CD4-positive, alpha-beta T cell treated with Interleukin-17A for 1 hour (primary cell): ENCODE measurements at places on chromosomes 7 and 10.

DNA sequence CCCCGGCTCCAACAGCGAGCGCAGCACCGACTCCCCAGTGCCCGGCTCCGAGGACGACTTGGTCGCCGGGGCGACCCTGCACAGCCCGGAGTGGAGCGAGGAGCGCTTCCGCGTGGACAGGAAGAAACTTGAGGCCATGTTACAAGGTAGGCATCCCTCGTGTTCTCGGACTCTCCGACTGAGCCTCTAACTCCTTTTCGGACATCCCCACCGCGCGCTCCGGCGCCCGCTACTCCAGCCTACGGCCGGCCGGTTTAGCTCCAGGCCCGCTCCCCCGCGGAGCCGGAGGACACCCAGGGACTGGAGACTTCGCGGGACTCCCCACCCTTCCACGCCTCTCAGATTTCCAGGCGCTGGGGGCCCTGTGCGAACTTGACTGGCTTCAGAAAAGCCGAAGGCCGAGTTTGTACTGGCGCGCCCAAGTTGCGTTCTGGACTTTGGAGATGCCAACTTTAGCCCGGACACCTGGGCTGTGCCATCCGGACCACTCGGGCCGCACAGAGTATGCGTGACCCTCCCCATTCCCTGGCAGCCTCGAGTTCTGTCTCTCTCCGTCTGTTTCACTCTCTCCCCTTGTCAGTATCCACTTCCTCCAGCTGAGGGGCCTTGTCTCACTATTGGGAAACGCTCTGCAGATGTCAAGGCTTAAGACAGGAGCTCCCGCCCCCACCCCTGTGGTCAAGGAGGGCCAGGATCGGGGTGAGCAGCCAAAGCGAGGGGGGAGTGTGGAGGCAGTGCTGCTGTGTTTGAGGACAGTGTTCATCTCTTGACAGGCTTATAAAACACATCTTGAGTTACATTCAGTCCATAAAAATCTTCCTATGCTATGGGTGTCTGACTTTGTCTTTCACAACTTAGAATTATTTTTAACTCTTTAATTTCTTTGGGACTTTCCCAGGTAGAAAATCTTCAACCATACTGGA, 777 bp downstream of the BICC1 start:
- DNase-seq, result peak; percentile 1

- DNase-seq, result no peak
Observed at GRCh38 chr7:76064208-76064970, 16.5 kb downstream of the MDH2 start.

GRCh38 chr10:33095867-33096815, 138.1 kb upstream of the ITGB1 start:
- DNase-seq, result no peak

GRCh38 chr10:73780966-73781365, 882 bp upstream of the CHCHD1 start:
- no peak for DNase-seq

- DNase-seq, result no peak
Observed at GRCh38 chr7:159147246-159147645, 2.6 kb upstream of the VIPR2 start.

GRCh38 chr10:5045095-5045494, 41.4 kb upstream of the AKR1C2 start:
- no peak for DNase-seq

GRCh38 chr7:138804618-138805017, 6.6 kb upstream of the ATP6V0A4 start:
- DNase-seq, result no peak

DNA sequence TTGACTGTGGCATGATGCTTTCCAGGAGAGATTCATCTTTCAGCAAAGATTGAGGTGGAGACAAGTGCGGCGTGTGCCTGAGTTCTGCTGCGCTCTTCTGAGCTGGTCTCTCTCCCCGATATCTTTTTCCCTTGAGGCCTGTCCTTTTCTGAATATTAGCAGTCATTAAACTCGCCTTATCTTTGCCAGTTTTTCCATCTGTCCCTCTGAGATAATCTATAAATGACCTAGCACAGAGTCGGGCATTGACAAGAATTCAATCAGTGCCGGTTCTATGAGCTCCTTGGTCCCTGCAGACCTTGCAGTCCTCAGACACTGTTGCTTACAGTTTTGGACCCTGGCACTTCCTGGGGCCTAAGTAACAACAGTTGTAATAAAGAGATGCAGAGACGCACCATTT, 89.7 kb upstream of the IKZF1 start:
- no peak for DNase-seq

- DNase-seq, result no peak
Observed at GRCh38 chr7:30988351-30989005, 24.7 kb downstream of the GHRHR start.

- DNase-seq, result no peak
Observed at GRCh38 chr7:135964274-135964673, 12.9 kb downstream of the MTPN start.

DNA sequence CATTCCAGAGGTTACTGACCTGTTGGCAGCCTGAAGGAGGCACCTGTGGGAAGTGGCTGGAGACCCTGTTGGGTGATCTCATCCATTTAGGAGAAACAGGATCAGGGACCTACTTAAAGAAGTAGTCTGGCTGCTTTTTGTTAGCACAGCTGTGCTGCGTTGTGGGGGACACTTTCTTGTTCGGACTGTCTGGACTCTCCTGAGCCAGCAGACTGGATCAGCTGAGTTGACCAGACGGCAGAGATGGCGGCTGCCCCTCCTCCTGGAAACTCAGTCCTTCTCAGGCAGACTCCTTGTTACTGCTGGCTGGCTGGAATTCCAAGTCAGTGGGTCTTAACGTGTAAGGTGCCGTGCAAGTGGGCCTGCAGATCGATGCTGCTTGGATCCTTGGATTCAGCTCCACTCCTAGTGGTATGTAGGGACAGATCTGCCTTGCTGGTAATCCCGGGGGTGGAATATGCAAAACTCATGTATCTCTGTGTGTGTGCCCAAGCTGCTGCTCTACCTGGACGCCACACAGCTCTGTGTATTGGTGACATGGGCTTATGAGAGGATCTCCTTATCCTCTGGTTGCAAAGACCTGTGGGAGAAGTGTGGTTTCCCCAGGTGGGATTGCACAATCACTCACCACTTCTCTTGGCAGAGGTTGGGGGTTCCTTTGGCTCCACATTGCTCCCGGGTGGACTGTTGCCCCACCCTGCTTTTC, 87.3 kb downstream of the CCSER2 start:
- no peak for DNase-seq

DNA sequence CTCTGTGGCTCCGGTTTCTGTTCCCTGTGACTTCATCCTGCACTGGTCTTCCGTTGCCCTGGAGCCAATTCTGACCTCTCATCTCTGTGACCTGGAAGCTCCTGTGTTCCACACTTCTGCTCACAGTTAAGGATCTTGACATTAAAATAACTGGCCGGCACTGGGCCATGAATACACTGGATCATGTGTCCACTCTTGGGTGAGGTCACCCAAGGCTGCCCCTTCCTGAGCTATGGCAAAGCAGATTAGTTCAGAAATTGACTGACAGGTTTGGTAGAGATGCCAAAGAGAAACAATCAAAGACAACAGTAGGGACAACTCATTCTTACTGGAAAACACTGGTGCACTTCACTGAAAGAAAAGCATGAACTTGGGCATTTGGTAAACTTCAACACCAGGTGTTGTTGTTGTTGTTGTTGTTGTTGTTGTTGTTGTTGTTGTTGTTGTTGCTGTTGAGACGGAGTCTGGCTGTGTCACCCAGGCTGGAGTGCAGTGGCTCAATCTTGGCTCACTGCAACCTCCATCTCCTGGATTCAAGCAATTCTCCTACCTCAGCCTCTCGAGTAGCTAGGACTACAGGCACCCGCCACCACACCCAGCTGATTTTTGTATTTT, 36.7 kb upstream of the GRID1 start:
- no peak for DNase-seq

DNA sequence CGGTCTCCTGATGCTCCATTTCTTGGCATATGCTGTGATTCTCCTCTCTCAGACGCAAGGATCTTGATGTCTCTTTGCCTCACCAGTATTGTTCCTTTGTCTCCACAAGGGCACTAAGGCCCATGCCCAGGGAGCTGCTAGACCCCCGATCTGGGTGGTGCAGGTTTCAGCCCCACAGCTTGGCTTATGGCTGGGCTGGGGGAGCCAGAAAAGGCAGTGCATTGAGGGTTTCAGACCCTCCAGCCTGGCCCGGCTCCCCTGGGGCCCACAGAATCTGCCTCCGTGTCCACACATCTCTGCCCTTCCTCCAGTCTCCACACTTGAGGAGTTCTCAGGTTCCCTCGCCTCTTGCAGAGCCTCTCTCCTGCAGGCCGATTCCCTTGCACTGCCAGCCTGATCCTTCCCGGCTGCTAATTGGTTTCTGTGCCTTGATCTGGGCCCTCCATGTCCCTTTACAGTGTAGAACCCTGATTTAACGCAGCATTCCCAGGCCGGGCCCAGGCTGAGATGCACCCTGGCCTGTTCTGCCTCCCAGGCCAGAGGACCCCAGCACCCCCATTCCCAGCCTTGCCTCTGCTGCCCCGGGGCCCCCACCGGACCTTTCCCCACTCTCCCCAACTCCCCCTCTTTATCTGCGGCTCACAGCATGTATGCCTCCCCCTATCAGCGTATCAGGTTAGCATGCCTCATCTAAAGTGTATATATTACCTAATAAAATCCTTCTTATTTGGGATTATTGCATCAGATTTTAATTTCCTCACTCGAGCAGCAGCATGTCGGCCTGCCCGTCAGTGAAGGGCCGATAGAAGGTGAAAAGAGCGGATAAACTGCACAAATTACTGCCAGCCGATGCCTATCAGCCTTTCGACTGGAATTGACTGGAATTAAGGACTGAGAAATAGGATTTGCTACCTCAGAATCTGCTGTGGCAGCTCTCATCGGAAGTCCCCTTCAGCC, 145.7 kb downstream of the C10orf105 start:
- no peak for DNase-seq

- DNase-seq, result no peak
Observed at GRCh38 chr7:12706900-12707536, 19.6 kb downstream of the ARL4A start.

DNA sequence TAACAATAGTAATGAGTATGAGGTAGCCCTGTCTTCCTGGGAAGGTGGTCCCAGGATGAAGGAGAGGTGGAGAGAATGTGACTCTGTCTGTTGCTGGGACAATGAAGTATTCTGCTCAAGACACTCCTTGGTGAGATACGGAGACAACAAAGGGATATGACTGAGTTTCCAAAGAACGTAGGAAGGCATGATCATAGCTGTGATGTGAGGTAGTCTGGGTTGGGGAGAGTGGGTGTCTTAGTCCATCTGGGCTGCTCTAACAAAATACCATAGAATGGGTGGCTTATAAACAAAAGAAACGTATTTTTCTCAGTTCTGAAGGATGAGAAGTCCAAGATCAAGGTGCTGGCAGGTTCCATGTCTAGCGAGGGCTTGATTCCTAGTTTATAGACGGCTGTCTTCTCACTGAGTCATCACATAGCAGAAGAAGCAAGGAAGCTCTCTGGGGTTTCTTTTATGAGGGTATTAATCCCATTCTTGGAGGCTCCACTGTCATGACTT, 84.9 kb upstream of the RHOBTB1 start:
- no peak for DNase-seq

DNA sequence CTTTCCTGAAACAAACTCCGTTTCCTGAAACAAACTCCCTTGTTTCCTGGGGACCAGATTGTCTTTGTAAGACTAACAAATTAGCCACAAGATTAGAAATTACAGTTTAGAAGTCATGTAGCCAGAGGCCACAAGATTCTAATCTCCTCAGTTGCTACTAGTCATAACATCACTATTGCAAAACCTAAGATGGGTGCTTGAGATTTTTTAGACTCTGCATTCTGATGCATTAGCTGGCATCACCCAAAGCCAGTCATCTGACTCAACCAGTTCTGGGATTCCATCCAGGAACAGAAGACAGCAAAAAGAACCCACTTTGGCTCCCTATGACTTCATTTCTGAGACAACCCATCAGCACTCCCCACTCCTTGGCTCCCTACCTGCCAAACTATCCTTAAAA, 367.9 kb upstream of the MBL2 start:
- DNase-seq, result no peak

DNA sequence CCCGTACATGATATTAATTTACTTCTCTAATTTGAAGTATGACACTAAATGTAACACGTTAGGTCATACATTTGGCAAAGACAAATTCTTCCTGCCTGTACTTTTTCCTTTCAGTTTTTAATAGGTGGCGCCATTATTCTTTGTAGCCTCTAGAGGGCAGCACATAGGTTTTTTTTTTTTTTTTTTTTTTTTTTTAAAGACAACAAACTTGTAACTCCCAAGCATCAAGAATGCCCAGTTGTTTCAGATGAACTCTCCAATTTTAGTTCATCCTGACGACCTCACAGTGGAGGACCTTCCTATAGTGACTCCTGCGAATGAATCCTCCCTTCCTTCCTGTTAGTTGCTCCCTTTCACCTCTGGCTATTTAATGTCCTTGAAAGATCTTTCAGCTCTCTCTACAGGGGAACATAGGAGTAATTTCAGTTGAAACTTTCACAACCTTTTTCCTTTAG, 139.3 kb upstream of the HDAC9 start:
- peak; percentile 32 for DNase-seq

GRCh38 chr10:93475871-93476270, 6.3 kb downstream of the MYOF start:
- DNase-seq, result no peak

GRCh38 chr10:33945051-33945450, 610.6 kb upstream of the NRP1 start:
- DNase-seq, result no peak

- DNase-seq, result no peak
Observed at GRCh38 chr10:2351566-2351965, 614.2 kb upstream of the ADARB2 start.

DNA sequence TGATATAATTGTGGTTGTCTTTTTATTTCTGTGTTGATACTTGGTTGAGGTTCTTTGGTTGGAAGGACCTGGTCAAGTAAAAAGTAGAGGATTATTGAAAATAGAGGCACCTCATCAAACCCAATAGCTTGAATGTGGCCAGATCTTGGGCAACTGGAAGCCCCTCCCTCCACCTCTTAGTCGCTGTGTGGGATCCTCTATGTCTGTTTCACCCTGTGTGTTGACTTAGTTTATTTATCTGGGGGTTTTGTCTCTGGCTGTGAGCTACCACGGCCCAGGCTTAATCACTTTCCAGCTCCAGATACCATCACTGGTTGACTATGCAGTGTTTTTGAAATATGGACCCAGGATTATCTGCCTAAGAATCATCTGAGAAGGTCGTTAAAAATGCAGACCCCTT, 58.3 kb downstream of the AP3M1 start:
- DNase-seq, result no peak

- DNase-seq, result no peak
Observed at GRCh38 chr10:70737250-70737649, 47.9 kb downstream of the TBATA start.

GRCh38 chr10:74589851-74590250, 236.5 kb upstream of the KAT6B start:
- DNase-seq, result no peak

- DNase-seq, result no peak
Observed at GRCh38 chr7:148561099-148561498, 29.5 kb upstream of the C7orf33 start.
